ENCODE measurements at places on chromosomes 11 and 22.

- no peak for DNase-seq
These were observed 2.6 kb upstream of the UCP3 start for GRCh38 chr11:74011360-74012073.

DNA sequence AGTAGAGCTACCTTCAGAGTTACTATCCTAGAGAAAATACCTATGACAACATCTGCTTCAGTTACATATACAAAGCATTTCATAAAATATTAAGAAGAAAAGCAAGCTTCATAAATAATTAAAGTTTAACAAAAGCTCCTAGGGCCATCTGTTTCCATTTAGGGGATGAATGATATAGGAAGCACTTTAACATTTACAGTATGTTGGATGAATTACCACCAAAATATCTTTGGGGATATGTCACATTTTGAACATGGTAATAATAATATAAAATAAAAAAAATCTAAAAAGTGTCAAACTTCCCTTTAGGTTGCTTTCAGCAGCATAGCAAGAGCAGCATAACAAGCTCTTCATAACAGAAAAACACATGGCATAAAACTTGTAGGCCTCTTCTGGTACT, 104.6 kb downstream of the ATG16L2 start:
- DNase-seq, result no peak

- no peak for DNase-seq
These were observed 129.5 kb downstream of the FAM76B start for GRCh38 chr11:95660038-95660437.

DNA sequence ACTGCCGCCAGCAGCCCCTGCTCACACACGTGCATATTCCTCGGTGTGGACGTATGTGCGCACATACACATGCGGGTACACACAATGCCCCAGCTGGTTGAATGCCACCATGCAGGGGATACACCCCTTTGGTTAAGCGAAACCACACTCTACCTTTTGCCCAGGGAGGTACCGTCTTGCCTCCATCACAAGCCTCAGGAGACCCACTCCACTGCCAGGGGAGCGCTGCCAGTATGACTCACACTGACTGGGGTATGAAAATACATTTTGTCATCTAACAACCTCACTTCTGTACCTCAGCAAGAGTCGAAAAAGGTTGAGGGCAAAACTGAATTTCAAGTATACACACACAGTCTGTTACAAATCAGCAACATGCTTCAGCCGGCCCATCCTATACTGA, 39.4 kb downstream of the TMEM45B start:
- DNase-seq, result no peak

DNA sequence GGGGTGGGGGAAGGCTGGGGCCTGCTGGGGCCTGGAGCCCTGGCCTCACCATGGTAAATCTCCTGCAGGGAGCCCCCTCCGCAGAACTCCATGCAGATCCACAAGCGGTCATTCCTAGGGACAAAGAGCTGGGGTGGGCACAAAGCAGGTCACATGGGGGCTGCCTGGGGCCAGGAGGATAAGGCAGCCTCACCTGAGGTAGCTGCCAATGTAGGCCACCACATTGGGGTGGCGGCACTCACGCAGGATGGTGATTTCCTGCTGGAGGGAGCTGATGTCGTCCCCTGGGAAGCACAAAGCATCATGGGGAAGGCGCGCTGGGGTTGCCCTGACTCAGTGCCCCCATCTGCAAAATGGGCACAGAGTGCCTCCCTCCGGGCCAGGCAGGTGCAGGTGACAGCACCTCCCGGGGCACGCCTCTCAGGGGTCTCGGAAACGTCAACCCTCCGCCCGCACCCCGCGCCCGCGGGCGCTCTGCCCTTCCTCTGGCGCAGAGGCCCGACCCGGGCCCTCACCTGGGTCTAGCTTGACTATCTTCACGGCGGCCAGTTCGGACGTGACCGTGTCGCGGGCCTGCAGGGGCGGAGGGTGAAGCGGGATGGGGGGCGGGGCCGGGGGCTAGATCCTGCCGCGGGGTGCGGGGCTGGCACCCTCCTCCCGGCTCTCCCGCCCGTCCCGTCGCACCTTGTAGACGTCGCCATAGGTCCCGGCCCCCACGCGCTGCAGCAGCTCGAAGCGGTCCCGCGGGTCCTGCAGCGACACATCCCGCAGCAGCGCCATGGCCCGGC, 450 bp downstream of the MAP4K2 start:
- no peak for DNase-seq

GRCh38 chr22:32801537-32802236, at the start of gene TIMP3:
Gene TIMP3 (plus strand): TSS chr22:32801705. CDS start chr22:32802002, 297 bp downstream.
- DNase-seq, result no peak

DNA sequence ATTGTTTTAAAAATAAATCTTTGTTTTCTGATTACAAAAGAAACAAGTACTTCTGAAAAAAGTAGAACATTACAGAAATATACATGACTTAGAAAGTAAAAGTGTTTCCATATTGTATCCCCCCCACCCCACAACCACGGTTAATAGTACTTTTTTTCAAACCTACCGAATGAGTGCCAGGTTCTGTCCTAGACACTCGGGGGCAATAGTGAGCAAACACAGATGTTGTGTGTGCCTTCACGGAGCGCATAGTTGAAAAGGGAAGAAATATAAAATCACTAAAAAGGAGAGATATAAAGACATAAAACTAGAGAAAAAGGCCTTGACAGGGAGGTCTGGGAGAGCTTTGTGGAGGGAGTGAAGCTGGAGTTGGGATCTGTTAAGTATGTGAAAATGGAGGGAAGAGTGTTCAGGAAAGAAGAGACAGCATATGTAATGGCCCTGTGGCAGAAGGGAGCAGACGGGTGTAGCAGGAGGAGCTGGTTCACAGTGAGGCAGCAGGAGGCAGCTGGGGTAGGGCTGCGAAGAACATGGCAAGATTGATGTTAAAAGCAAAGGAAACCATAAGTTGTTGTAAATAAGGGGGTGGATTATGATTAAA, 42.1 kb upstream of the ALX4 start:
- no peak for DNase-seq

DNA sequence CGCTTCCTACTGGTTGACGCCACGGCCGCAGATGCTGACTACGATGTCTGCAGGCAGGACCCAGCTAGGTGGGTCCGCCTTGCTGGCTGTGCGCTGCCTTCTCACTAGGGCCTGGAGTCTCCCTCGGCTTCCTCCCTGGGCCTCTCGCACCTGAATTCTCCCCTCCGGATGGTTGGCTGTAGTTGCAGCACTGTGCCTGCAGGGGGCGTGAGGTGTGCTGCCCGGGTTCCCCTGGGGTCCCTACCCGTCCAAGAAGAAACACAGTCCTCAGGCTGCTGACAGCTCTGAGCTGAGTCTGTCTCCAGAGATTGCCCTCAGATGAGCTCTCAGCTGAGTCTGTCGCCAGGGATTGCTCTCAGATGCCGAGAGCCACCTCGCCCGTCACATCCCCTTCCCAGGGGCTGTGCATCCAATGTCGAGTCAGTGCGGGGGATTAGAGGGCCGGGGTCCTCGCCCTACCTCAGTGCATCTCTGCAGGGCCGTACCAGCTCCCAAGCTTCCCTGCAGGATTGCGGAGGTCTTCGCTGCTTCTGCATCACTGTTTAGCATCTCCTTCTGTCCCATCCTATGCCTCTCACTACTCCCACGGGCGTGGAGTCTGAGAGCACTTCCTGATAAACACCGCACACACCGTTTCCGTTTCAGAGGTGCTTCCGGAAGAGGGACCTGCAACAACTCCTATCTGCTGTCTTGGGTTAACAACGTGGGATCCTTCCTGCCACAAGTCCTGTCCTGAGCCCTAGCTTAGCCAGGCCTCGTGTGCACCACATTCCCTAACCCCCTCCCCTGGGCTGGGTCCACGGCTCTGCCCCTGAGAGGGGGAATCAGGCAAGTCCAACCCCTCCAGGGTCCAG, 196.9 kb downstream of the CSNK2A3 start:
- DNase-seq, result no peak

DNA sequence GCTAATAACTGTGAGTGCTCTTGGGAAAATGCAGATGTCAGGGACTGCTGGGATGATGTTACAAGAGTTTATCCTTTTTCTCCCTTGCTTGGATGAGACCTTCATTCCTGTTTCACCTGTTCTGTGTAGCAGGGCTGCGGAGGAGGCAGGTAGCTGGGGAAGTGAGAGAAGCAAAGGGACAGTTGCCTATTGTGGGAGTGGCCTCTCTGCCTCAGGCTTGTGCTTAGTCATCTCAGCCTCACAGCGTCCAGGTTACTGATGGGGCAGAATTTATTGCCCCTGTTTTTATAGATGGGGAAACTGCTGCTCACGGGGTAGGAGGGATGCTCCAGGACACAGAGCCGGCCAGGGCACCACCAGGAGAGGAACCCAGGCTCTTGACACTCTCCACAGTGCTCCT, 1.7 kb downstream of the STX3 start:
- no peak for DNase-seq

GRCh38 chr11:2377511-2378443, 667 bp downstream of the CD81 start:
- DNase-seq, result no peak

DNA sequence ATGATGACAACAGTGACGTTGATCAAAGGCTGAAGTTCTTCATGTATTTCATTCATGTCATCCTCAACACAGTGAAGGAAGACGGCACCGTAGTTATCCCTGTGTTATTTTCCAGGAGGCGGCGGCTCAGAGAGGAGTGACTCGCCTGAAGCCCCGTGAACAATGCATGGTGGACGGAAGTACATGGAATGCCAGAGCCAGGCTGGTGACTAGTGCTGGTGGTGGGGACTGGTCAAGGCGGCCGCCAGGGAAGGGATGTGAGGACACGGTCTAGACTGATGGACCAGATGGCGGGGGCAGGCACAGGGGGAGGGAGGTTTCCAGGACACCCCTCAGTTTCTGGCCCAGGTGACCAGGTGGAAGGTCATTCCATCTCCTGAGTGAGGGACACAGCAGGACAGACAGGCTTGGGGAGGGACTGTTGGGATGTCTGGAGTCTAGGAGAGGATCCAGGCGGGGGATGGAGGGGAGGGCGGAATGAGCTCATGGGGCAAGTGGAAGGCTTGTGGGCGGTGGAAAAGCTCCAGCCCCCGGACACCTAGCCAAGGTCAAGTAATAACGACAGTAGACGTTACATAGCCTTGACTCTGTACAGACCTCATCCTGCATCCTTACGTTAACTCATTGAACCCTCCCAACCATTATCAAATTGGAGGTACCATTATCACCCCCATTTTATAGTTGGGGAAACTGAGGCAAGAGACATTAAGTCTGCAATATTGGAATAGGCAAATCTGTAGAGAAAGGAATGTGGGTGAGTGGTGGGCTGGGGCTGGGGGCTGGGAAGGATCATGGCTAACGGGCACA, 16.0 kb upstream of the PICK1 start:
- DNase-seq, result no peak

DNA sequence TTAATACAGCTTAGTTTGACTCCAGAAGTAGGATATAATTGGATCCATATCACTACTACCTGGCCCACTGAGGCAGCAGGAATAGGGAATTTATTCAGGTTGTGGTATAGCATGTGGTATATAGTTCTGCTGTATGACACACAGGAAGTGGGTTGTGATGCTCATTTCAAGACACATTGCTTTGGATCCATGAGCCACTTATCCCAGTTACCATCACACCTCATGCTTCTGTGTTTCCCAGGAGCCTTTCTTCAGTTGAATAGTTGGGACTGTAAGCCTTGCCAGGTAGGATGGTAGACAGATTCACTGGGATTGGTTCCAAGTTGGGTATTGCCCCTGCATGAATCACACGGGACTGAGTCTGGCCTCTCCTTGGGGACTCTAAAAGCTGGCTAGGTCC, 9.9 kb upstream of the SLC37A2 start:
- no peak for DNase-seq

GRCh38 chr22:37282385-37282677, at the start of gene CYTH4:
Gene CYTH4 (plus strand): TSS chr22:37282508. CDS start chr22:37282570, 62 bp downstream.
- DNase-seq, result no peak

- DNase-seq, result no peak
These were observed 5.8 kb downstream of the SLC1A2 start for GRCh38 chr11:35413598-35413997.

- no peak for DNase-seq
These were observed 5.4 kb downstream of the TMPRSS13 start for GRCh38 chr11:117923773-117924172.

GRCh38 chr11:119015054-119015611, 3.0 kb downstream of the RPS25 start:
- DNase-seq, result no peak

DNA sequence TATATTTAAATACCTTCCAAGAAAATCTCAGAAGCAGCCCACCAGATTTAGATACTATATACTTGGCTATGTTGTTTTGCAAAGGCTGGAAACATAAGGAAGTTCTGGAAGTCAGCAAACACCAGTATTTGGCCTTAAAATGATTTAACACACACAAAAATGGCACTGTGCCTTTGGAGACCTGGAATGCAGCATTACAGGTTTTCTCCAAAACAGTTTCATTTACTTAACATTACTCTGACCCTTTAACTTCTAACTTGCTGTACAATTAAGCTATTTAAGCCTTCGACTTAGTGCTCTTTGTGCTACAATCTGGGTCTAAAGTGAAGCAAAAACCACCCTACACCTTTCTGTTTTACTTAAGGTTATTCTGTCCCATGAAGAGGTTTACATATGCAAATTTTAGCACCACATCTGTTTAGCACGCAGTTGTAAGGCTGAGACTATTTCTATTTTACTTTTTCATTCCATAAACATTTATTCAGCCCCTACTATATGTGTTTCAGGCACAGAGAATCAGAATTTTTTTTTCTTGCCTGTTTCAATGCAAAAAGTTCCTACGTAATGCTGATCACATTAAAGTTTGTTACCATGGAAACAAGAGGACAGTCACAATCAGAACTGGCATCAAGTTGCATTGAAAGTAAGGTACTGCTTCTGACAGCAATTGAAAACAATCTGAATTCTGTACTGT, 70.3 kb downstream of the MAML2 start:
- DNase-seq, result no peak

GRCh38 chr11:75532200-75533048, 6.7 kb upstream of the GDPD5 start:
- no peak for DNase-seq

- DNase-seq, result no peak
These were observed 305.6 kb downstream of the TBC1D22A start for GRCh38 chr22:47067911-47068625.

DNA sequence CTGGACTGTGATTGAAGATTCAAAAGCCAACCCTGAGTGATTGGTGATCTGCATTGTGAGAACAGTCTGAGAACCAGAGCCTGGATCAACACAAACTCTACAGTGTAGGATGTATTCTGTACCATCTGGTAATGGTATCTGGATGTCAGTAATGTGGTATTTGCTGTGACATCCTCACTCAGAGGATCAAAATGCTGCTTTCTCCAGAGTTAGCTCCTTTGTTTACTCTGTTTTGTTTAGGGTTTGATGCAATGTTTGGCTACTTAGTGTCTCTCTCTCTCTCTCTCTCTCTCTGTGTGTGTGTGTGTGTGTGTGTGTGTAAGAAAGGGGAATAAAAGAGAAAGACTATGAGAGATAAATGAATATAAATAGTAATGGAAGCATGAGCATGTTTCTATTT, 24.3 kb downstream of the CASP4 start:
- no peak for DNase-seq

GRCh38 chr11:118657238-118657637, 22.2 kb downstream of the TREH start:
- no peak for DNase-seq

DNA sequence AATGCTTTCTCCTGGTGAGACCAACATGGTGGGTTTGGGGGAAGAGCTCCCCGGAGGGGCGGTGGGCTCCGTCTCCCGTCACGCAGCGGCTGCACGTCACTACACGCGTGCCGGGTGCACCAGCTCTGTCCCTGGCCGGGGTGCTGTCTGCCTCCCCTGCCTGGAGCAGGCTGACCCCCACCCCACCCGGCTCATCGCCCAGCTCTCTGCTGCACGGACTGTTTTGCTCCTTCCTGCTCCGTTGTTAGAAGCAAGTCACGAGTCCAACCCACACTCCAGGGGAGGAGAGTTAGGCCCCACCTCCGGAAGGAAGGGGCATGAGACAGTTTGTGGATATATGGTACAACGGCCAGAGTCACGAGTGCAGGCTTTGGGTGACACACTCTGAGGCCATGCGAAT, 364.9 kb downstream of the BRD1 start:
- no peak for DNase-seq
